NCI-H1092 (cell line): ENCODE measurements at places on chromosomes 5 and 9.

DNA sequence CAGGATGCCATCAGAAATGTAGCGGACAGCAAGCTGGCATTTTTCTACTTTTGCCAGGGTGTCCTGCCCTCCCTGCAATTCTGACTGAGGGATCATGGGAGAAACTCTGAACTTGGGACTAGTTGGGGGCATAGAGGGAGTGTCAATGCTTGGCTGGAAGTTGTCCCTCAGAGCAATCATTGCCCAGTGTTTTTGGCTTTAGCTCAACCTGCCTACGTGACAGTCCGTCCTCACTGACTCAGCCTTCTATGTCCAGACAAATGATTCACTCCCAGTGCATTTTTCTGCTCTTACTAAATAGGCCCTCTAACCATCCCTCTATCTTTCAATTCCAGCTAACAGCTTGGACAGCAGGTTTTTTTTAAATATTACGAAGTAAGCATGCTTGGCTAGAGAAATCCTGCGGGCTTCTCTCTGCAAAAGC lies 627.4 kb downstream of the TLR4 start:
- DNase-seq: no peak

- DNase-seq: no peak
Observed at GRCh38 chr9:68727636-68728035, 22.6 kb downstream of the PIP5K1B start.

DNA sequence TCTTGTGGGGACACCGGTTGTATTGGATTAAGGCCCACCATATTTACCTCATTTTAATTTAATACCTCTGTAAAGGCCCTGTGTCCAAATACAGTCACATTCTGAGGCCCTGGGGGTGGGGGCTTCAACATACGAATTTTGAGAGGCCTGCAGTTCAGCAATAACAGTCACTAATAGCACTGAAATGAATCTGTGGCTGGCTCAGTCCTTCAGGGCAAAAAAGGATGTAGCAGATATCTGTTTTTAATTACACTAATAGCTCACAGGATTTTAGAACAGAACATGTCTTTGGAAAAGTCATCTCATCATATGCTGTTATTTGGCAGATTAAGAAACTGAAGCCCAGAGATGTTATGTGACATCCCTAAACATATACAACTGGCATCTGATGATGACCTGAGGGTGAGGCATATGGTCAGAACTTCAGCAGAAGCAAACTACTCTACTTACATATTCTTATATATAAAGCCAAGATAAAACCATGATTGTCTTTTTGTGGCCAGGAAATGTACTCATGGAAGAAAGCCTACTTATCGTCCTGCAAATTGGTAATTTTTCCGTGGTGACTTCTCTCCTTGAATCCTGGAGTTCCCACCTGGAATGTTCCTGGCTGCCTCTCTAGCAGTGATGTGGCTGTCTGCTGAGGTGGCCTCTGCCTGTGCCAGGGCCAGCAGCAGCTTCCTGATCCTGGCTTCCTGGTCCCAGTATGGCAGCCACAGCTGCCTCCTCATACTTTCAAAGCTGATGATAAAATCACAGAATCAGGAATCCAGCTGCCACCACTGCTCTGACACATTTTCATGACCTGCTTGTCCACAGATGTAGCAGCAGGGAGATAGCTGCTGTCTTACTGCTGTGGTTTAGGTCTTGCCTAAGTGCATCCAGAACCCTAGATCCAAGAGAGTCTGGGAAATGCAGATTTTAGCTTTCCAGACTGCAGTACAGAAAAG lies 72.1 kb upstream of the ANKRD55 start:
- DNase-seq: no peak

DNA sequence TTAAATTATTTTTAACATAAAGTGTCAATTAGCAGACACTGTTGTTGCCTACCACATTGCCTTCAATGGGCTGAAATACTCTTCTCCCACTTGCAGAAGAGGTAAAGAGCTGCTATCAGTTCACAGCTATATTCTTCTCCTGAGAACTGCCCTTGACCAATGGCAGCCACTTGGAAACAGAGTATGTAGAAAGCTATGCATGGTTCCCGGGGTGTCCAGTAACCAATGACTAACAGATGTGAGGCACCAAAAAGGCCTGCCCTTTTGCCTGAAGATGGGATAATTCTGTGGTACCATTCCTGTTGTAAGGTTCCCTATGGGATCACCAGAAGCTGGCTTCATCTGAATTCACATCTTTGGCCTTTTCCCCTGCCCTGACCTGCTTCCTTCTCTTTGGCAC lies 181.4 kb upstream of the MAP3K1 start:
- no peak for DNase-seq

DNA sequence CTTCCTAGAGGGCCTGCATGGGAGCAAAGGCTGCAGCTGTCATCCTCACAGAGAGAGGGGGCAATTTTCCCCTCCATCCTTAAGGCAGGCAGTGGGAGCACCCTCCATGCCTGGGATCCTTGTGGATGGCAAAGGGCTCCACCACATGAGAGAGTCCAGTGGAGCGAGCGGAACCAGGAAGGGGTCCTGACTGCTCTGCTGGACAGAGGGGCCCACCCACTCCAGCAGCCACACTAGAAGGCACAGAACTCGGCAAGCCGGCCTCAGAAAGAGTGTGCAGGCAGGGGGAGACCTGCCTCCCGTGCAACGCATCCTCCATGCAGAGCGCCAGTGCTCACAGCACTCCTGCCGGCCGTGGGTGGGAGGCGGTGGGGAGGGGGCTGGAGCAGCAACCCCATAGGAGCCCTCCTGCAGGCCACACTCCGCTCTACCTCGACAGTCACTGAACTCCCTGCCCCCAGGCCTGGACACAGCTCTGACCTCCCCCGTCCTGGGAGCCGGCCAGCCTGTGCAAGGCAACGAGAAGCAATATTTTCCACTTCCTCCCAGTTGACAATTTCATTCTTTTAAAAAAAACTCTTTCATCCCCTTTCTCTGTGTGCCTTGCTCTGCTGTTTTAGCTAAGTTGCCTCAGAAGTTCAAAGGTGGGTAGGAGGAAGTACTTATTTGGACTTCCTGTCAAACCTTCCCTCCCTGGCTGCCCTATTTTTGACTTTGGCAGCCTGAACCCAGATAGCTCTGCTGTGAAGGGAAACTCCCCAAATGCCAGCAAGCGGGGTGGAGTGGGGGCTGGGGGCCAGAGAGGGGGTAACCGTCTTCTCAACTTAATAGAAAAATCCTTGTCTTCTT lies 5.3 kb upstream of the LCP2 start:
- DNase-seq: no peak

DNA sequence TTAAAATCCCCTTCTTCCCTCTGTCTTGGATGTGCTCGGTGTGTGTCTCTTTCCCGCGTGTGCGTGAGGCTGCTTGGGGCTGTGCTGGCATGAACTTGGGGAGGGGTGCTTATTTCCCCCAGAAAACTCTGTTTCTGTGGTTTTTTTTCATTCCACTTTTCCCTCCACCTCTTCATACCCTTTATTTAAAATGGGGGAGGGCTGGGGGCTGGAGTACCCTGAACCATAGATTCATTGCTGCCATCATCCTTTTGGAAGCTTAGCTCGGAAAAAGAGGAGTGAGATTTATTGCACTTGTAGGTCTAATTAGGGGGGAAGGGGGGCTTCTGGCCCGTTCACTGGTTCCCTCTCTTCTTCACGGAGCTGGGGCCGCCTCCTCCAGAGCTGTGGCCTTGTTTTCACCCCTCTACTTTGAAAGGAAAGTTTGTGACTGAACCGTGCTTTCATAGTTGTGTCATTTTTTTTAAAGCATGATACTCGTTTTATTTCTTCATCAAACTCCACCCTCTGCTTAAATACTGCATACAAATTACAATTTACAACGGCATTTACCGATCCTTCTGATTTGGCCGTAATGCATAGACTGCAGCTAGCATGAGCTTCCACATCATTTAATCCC lies 2.9 kb downstream of the NR2F1 start:
- DNase-seq: no peak

- DNase-seq: no peak
Observed at GRCh38 chr5:181024245-181025064, 15.6 kb upstream of the BTNL9 start.

DNA sequence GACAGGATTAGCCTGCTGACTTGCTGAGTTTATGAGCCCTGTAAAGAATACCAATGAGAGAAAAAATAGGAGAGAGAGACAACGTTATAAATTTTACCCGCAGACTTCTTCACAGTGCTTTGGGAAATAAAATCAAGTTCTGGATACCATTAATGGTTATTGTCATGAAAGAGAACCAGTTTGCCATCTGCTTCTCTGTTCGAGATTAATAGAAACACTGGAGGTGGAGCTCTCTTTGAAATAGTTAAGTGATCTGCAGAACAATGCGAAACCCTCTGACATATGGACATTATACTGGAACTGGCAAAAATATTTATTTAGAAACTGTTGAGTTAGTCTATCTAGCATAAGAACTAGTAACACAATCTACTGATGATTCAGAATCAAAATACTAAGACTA lies 500.7 kb downstream of the CDH12 start:
- no peak for DNase-seq

DNA sequence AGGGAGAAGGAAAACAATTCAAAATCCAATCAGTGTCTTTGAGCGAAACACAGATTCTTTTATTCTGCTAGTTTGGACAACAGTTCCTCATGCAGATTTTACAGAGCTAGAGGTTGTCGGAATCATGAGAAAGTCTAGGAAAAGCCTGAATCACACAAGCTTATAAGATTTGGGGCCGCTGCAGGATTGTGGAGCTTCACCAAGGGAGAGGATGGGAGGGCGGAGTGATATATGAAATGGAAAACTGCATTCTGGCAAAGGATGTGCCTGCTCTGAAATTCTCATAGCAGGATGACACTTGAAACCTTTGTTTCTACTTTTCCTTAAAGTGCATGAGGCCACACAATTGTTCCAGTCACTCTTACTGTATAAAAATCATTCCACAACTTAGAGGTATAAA lies 134.3 kb downstream of the OR2K2 start:
- no peak for DNase-seq
